ENCODE measurements at places on chromosomes 1 and 21.
A peak's percentile ranks its signal among the peaks of the same experiment; 100 is the strongest.

GRCh38 chr1:17472814-17473213 lies 33.3 kb upstream of the RCC2 start:
- no peak for DNase-seq

DNA sequence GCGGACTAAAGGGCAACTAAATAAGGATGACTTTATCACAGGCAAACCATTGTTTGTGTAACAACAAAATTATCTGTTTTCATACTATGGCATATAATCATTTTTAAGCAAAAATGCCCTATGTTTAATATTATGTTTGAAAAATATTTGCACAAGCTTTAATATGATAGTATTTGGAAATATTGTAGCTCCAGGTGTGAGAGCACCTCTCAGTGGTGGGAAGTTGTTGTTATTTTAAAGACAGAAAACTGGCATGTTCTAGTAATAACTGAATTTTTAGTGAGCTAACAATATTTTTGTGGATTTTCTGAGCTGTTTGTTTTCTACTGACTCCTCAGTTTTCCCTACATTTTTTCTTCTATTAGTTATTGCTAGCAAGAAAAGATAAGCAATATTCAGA lies 578.8 kb downstream of the KCNT2 start:
- DNase-seq: no peak

GRCh38 chr1:78565393-78565792 lies 54.9 kb upstream of the IFI44L start:
- DNase-seq: no peak

- no peak for DNase-seq
Observed at GRCh38 chr1:14443164-14443787, 155.2 kb upstream of the KAZN start.

GRCh38 chr1:18819203-18819602 lies 40.3 kb downstream of the TAS1R2 start:
- DNase-seq: no peak

DNA sequence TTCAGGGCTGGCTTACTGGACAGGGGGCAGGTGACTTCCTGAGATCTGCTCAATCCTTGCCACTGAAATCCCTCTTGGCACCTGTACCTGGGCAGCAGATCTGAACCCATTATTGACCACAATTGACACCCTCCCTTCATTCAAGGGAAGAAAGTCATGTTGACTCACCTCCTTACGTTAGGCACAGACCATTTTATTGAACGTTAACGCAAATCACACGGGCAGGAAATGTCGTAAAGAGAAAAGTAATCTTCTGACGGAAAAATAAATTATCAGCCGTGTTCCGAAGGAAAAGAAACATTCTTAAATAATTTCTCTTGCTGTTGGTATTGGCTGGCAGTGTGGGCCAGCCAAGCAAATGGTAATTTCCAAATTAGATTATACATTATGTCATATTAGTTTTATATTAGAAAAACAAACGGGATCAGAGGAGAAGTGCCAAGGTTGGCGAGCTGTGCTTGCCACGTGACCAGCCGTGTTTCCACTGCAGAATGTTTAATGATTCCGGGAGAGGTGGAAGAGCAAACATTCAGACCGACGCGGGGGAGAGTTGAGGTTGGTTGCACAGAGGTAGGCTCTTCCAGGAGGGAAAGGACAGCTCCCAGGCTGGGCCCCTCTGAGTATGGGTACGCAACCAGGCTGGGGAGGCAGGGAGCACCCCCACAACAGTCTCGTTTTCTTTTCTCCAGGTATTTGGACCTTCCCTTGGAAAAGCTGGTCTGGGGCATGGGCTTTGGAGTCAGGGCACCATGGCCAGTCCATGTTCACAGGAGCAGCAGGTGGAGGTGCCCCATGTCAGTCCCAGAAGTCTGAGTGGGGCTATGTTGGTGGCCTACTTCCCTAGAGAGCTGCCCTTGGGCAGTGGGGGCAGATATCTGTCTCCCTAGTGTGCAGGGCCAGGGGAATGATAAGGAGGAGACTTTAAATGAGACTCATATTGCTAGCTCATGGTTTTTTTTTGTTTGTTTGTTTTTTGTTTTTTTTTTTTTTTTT lies 121.1 kb downstream of the FOXD2 start:
- no peak for DNase-seq

DNA sequence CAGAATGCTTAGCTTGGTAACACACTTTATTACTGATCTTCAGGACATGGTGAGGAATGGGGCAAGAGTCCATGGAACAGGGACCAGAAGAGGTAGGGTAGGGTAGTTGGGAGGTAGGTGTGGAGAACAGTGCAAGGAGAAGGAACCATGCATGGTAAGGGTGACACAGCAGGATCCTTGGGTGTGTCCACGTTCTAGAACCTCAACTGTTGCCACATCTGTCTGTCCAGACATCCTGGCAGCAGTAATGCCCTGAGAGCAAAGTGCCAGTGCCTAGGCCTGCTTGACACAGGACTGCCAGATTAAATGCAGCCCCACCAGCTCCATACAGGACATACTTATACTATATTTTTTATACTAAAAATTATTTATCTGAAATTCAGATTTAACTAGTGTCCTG lies 13.9 kb downstream of the DMAP1 start:
- DNase-seq: no peak

DNA sequence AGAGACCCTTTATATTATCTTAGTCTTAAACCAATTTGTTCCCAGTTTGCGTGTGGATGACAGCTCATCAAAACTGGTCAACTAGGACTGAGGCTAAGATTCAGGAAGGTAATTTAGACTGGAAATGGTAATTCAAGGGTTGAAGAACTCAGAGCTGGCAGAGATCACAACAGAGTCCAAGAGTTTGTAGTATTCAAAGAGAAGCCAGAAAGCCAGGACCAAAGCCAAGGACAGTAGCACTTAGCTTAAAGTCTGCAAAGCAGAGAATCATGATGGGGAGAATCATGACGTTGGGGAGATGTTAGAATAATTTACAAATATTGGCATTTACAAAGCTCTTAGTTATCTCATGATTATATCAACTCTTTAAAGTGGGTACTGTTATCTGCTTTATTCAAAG lies 32.6 kb downstream of the RNF11 start:
- no peak for DNase-seq

DNA sequence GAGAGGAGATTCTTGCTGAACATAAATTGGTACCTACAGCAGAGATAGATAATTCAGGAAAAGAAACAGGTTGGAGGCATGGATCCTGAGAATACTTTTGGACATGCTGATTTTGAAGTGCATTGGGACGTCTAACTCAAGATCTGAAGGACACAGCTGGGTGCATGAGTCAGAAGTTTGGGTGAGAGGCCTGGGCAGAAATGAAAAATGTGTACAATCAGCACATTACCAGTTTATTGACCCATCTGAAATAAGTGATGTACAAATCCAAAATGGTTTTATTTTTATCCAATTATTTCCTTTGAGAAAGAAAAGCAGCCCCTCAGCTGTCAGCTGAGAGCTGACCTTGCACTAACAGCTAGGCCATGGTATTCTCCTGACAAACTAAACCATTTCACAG lies 975.2 kb upstream of the B3GALT2 start:
- DNase-seq: no peak

DNA sequence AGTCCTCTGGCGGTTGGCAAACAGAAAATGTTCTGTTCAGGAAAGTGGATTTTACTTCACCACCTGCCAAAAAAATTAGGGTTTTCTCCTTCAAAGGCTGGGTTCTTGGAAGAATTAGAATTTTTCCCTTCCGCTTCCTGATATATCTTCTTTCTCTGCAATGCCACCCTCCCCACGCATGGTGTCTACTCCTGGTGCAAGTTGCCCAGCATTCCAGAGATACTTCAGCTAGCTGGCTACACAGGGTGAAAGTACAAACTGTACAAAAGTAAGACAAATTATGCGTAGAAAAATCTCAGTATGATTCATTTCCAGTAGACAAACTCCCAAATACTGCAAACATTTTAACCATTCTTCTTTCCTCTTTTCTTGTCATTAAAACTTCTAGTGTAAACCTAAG lies 430.1 kb upstream of the ESRRG start:
- DNase-seq: no peak

GRCh38 chr1:218829097-218829496 lies 344.6 kb upstream of the LYPLAL1 start:
- no peak for DNase-seq

GRCh38 chr1:221712776-221713431 lies 29.0 kb downstream of the DUSP10 start:
- DNase-seq: peak; percentile 78

DNA sequence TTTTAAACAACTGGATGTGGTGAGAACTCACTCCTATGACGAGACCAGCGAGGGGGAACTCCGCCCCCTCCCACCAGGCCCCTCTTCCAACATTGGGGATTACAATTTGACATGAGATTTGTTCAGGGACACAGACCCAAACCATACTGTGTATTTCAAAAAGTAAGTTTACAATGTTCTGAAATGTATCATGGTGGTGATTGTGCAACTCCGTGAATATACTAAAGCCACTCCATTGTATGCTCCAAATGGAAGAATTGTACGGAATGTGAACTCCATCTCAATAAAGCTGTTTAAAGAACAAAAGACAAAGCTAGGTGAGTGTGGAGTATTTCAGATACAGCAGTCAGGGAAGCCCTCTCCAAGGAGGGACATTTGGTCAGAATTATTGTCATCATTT lies 432.1 kb upstream of the VAMP3 start:
- DNase-seq: no peak

DNA sequence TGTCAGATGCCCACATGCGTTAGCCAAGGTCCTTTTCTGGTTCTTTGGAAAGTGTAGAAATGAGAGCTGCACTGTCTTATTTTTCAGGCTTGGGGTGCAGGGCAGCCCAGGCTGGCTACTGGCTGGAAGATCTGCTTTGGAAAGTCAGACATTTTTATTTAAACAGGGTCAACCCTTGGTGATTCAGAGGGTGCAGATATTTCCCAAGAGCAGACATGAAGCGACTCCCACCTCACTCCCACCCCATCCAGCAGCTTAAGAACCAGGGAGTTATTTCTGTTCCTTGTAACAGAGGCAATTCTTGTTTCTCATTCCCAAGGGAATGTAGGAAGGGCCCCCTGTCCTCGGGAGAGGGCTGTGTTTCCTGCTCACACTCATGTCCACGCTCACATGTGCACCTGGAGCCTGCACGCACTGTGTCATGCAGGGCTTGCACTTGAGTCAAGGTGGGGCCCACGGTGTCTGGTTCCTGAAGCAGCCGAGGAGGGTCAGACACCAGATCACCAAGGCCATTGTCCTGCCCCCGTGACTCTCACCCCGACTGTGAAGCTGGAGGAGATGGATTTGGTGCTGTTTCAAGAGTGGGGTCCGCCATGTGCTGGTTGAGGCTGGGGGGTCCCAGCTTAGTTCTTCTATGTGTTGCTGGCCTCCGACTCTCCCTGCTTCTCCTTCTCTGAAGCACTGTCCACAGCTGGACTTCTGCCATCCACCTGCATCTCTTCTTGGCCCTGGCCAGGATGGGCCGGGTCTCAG lies 992 bp downstream of the S100A7A start:
- DNase-seq: no peak

DNA sequence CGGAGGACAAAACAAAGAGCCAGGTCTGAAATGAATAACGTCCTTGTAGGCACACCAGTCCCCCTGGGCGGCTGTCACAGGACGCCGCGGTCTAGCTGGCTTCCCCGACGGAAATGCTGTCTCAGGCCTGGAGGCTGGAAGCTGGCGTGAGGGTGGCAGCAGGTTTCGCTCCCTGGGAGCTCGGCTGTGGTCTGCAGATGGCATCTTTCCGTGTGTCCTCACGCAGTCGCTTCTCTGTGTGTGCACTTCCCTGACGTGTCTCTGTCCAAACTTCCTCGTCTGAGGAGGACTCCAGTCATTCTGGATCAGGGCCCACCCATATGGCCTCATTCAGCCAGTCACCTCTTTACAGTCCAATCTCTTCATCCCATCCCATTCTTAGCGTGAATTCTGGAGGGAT lies 14.2 kb downstream of the TNFRSF14 start:
- no peak for DNase-seq

- DNase-seq: no peak
Observed at GRCh38 chr1:240122639-240123613, 31.2 kb downstream of the FMN2 start.

GRCh38 chr1:236701782-236702181 lies 15.5 kb downstream of the ACTN2 start:
- DNase-seq: no peak

DNA sequence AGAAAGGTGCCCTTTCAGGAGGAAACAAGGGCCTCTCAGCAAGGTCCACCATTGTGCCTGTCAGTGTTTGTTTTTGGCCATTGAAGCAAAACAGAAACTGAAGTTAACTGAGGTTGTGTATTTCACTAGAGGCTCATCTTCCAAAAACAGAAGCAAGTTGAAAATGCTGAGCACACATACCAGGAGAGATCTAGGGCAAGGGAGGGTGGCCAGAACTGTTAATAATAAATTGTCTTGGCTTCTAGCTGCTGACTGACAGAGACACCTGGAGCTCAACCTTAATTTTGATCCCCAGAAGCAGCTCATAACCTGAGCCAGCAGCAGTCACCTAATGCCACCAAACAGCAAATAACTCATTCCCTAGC lies 5.2 kb downstream of the AGMAT start:
- DNase-seq: no peak

DNA sequence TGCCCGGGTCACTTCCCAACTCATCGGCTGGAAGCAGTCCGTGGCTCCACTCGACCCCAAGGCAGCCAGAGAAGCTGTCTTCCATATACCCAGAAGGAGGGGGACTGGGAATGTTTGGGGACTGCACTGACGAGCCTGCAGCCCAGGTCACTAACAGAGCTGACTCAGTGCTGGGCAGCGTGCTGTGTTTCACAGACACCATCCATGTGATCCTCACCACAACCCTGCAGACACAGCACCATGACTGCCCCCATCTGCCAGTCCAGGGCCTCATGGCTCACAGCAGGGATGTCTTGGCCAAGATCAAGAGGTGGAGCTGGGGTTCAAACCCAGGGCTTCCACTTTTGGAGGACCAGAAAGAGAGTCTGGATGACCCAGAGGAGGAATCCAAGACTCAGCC lies 67.9 kb downstream of the KLHDC7A start:
- no peak for DNase-seq

- peak; percentile 66 for DNase-seq
Observed at GRCh38 chr1:223628233-223629125, 37.0 kb downstream of the CAPN8 start.

DNA sequence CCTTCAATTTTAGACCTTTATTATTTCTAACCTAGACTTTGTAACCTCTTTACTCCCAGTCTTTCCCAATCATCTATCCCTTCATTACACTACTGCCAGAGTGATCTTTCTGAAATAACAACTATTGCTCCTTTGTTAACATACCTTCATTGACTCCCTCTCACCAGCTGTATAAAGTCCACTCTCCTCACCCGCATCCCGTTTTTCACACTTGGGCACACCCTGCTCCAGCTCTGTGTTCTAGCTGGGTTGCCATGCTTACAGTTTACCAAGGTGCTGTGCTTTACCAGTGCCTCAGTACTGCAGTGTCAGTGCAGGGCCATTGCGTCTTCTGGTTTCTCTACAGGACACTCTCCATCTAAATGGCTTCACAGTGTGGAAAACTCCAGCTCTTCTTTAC lies 148.2 kb downstream of the NFIA start:
- no peak for DNase-seq

DNA sequence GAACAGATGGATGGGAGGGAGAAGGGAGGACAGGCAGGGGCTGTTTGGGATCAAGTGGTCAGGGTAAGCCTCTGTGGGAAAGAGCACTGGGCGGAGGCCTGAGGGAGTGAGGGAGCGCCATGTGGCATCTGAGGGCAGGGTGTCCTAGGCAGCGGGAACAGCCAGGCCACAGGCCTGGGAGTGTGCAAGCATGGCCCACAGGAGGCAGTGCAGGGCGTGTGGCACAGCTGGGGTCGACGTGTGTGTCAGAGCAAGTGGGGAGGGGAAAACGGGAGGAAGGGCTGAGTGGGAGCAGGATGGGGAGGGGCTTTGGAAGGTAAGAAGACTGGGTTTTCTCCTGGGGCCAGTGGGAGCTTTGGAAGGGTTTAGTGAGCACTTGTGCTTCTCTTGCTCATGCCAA lies 143.4 kb downstream of the SYF2 start:
- no peak for DNase-seq
